Jurkat, Clone E6-1 (cell line): ENCODE measurements at places on chromosomes 12 and 14.

DNA sequence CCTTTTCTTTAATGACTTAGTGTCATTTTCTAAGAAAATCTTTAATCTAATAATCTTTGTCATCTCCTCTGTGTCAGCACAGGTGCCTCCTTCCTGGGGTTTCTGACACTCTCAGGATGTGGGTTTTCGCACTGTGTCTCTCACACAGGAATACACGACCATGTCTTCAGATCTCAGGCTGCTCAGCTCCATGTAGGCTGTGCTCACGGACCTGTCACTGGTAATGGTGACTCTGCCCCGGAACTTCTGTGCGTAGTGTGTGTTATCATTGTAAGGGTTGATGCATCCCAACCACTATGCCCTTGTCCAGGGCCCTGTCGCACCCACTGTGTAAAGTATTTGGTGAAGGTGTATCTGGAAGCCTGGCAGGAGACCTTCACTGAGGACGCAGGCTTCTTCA lies 647.8 kb downstream of the TMEM121 start:
- DNase-seq = peak; percentile 85

GRCh38 chr12:21618566-21618965 lies 13.9 kb upstream of the GYS2 start:
- DNase-seq = no peak

- no peak for DNase-seq
Observed at GRCh38 chr12:119340578-119340977, 6.0 kb downstream of the CCDC60 start.

- peak; percentile 73 for DNase-seq
Observed at GRCh38 chr12:51028126-51028812, 2.1 kb upstream of the SLC11A2 start.

- no peak for DNase-seq
Observed at GRCh38 chr14:96373538-96373937, 10.2 kb downstream of the GSKIP start.

DNA sequence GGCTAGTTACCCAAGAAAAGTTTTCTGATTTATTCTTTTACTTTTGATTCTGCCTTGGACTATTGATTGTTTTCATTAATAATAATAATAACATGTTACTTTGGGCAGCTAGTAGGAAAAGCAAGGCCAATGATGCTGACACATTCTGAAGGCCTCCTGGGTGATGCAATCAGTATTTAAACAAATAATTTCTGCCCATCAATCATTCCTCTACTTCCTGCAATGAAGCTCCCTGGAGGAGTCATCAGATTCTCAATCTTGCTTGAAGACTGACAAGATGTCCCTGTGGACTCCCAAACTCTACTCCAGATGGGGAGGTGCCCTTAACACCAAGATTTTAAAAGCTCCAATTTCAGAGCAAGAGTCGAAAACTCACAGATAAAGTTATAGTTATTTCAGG lies at the start of gene SPX:
SPX (plus strand) TSS at position 244 of the 400 bp plus-strand sequence. CDS start 177 bp downstream, outside the sequence.
- DNase-seq = no peak

GRCh38 chr12:46900734-46901463 lies 75.1 kb upstream of the SLC38A4 start:
- no peak for DNase-seq

DNA sequence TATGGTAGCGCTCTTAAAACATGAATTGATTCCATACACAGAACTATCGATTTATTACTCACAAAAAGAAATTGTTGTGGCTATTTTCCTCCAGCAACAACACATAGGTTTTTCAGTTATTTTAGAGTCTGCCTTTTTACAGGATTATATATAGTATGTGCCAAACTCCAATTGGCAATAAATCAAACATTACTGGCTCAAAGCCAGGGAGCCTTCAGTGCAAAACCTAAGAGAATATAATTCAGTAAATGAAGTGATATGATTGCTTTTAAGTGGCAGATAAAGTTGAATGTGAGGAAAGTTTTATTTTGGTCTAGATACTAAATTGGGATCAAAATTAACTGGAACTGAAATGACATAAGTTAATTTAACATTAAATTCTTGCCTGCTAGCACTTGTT lies 234.8 kb downstream of the PIK3C2G start:
- no peak for DNase-seq

- DNase-seq = no peak
Observed at GRCh38 chr14:69360438-69361108, 37.5 kb downstream of the ERH start.

- DNase-seq = peak; percentile 92
Observed at GRCh38 chr12:74900232-74900631, 309.4 kb downstream of the KCNC2 start.

GRCh38 chr12:17918013-17918412 lies 172.0 kb downstream of the RERGL start:
- DNase-seq = no peak

DNA sequence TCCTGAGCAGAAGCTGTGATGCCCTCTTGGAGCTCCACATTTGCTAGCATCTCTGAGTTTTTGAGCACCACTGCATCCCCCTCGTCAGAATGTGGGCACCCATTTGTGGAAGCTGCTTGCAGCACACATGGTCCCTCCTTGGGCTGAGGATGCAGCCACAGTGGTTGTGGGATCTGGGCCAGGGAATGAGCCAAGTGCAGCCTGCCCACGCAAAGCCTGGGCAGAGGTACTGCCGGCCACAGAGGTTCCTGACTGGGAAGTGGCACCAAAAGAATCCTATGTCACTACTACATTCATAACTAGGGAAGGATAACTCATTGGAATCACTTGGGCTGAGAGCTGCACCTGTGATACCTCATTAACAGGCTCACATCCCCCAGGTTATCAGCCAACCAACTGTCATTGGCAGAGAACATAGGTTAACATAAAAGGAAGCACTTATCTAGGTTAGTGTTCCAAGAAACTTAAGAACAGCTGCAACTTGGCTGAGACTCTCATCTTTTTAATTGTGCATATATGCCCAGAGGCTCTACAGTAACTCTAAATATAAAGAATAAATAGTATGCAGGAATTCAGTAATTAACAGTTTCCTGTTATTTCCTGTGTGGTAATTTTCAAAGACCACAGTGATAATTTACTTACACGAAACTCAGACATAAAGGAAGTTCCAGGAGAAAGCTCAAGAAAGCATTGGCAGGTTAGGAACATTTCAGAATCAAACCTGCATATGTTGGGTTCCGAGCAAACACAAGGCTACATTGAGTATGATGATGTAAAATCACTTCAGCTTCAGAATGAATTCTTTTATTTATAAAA lies 145.3 kb downstream of the BCAT1 start:
- peak; percentile 87 for DNase-seq

- DNase-seq = no peak
Observed at GRCh38 chr14:73245480-73246325, 8.4 kb downstream of the PAPLN start.
